ENCODE measurements at places on chromosomes 4 and X. TPM values are rescaled to one million over a fixed set of nuclear protein-coding genes. Genes with fewer than 3 reads are reported as not detected.

GRCh38 chrX:7574325-7574724, 268.6 kb upstream of the VCX start:
- no peaks in the 10 kb centered on the region for H3K36me3 ChIP-seq
- H3K4me3 ChIP-seq = no peak overlapping the region
- no peak for DNase-seq
- H3K27me3 ChIP-seq = no peaks in the 10 kb centered on the region
- no peak overlapping the region for H3K27ac ChIP-seq

DNA sequence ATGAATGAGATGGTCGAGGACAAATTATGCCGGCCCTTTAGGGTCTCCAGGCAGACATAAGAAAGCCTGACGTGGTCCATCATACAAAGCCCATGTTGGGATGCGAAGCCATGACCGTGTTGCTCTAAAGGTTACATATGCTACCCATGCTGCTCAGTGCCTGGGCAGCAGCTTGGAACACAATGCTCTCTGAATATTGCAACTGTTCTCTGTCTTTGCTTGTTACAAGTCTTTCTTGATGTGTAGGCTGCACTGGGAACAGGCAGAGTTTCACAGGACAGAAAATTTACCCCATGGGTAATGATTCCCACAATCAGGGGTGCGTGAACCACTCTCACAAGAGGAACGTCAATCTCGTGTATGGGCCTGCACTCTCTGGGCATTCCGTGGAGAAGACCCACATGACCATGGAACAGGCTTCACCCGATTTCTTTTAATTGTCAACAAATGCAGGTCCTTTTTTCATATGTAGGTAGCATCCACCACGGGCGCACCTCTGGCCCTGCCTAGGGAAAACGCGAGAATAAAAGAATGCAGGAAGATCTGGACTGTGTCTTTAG, 66.3 kb downstream of the NBDY start:
- H3K4me3 ChIP-seq = no peak overlapping the region
- H3K27ac ChIP-seq = no peak overlapping the region
- no peak for DNase-seq
- H3K27me3 ChIP-seq = no peaks in the 10 kb centered on the region

RHOXF1 gene
- total RNA-seq = not detected

WDFY3 gene
- total RNA-seq = 1.8 TPM

CLDN34 gene
- not detected for total RNA-seq

GUCY1B1 gene
- 0.37 TPM for total RNA-seq

Measured in activated CD4-positive, alpha-beta T cell treated with anti-CD3 and anti-CD28 coated beads for 36 hours (primary cell).